Pons (tissue), 1 donor: ENCODE measurements at places on chromosomes 5 and 9.

- DNase-seq = peak; percentile 58
These were observed at the start of gene PRRC1 for GRCh38 chr5:127517480-127518318. Gene PRRC1, plus strand, starts transcription at chr5:127517640. Its CDS starts 5,840 bp downstream, at chr5:127523480.

GRCh38 chr5:135047347-135047695 is 13.3 kb upstream of the PITX1 start:
- DNase-seq = no peak

- no peak for DNase-seq
These were observed 143.8 kb downstream of the PALM2AKAP2 start for GRCh38 chr9:109923806-109924205.

GRCh38 chr5:91865915-91866314 is 482.8 kb upstream of the ARRDC3 start:
- no peak for DNase-seq

- no peak for DNase-seq
These were observed 197.8 kb upstream of the NREP start for GRCh38 chr5:111954516-111955395.

DNA sequence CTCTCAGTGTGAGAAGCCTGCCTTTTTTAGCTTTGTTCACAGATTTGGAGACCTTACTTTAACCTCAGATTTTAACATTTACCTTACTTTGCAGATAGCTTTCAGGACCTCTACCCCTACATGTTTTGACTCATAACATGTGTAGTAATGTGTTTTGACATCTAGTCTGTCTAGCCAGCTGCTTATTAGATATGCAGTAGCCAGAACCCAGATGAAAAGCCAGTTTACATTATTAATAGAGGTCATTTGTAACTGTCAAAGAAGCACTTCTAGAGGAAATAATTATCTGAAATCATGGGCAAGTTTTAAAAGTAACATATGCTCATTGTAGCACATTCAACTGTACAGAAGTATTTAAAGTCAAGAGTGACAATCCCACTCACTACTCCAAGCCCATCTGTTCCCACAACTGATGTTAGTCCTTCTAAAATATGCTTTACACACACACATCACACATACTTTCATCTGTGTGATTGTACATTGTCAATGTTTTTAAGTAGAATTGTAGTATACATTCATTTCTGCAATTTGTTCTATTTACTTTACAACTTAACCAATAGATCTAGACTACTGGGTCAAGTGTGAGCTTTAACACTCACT is 71.8 kb upstream of the NIPAL4 start:
- no peak for DNase-seq
